Skeletal muscle tissue (tissue), 5 donors: ENCODE measurements at places on chromosomes 16 and 17. TPM values are rescaled to one million over a fixed set of nuclear protein-coding genes. Genes with fewer than 3 reads are reported as not detected.

ATP2A1 gene
- total RNA-seq = 502 TPM

TNFRSF17 gene
- not detected for total RNA-seq

KRT39 gene
- total RNA-seq = 3.1 TPM

ATP2A3 gene
- 3.7 TPM for total RNA-seq

ZNF688 gene
- total RNA-seq = 5.7 TPM

GSE1 gene
- 27.7 TPM for total RNA-seq

ACAP1 gene
- total RNA-seq = 2.1 TPM

C1QTNF8 gene
- total RNA-seq = not detected

PRR29 gene
- not detected for total RNA-seq

HAGHL gene
- 1.0 TPM for total RNA-seq

ALOX12B gene
- total RNA-seq = not detected

KRT32 gene
- not detected for total RNA-seq

CTRB2 gene
- not detected for total RNA-seq

ARL5C gene
- under 0.01 TPM for total RNA-seq

PRAC1 gene
- total RNA-seq = not detected

CIITA gene
- total RNA-seq = 1.0 TPM

VASN gene
- 13.0 TPM for total RNA-seq
